ENCODE measurements at places on chromosomes 11 and 22. TPM values are rescaled to one million over a fixed set of nuclear protein-coding genes. Genes with fewer than 3 reads are reported as not detected.

Gene KRTAP5-7
- total RNA-seq, result not detected

- DNase-seq, result no peak
Measured at GRCh38 chr11:80188076-80188627, 747.3 kb upstream of the TENM4 start.

DNA sequence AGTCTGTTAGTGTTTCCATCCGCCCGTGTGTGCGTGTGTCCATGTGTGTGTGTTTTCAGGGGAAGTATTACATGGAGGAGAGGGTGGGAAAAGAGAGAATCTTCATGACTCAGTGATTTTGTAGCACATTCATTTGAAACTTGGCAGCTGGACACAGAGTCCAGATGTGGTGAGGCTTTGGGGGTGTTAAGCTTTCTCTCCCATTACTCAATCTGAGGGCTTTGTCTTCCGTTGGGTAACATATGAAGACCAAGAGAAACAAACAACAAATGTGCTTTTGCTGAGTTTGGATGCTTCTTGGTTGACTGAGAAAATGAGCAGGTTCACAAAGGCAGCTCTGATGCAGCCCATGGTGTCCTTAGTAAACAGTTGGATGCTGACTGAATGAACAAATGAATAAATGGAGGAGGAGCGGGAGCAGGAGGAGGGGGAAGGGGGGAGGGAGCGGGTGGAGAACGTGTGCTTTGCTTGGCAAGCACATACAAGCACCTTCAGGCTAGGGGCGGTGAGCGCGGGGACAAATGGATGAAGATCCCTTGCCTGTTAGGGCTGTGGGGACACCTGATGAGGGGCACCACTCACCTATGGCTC lies 104.3 kb downstream of the ST3GAL4 start:
- DNase-seq, result no peak

GRCh38 chr22:46105494-46106278 lies 44.6 kb upstream of the PPARA start:
- peak; percentile 75 for DNase-seq

DNA sequence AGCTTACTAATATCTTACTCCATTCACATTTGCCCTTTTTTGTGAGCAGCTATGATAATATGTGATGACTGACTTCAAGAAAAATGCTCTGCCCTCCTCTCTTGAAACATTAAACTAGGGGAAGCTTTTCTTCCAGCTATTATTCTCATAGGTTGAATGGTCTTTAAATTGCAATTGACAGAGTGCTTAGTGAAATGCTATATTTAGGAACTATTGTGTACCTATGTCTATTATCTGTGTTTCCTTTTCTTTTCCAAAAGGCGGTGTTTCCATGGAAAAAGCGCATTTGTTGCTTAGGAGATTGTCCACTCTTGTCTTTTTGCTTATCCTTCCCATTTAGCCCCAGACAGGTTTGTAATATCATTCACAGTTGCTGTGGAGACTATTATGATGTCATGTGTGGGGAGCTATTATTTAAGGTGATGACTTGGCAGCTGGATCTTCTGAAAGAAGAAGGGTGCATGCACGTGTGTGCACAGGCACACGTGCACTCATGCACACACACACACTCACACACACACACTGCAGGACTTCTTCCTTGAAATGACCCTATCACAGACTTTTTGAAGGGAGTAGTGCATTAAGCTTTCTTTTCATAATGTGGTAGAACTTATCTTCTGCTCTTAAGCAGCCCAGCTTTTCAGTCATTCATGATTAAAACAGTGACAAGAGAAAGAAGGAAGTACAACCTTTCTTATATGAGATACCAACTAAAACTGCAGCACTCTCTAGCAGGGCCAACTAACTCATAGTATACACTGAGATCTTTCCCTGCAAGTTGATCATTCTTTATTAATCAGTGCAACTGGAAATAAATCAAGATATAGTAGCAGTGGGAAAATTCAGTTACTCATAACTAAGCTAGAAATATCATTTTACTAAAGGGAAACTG lies 340.8 kb upstream of the MTNR1B start:
- no peak for DNase-seq

Gene SLC25A45
- total RNA-seq, result 7.0 TPM

Gene SELENOM
- 162 TPM for total RNA-seq

Gene OR2AG1
- total RNA-seq, result not detected

Gene RSF1
- total RNA-seq, result 55.5 TPM

GRCh38 chr11:35763301-35763700 lies 100.7 kb downstream of the TRIM44 start:
- DNase-seq, result no peak

Gene MIOX
- total RNA-seq, result not detected

GRCh38 chr22:34849965-34850364 lies 216.0 kb upstream of the ISX start:
- no peak for DNase-seq

Gene PRG2
- total RNA-seq, result not detected

DNA sequence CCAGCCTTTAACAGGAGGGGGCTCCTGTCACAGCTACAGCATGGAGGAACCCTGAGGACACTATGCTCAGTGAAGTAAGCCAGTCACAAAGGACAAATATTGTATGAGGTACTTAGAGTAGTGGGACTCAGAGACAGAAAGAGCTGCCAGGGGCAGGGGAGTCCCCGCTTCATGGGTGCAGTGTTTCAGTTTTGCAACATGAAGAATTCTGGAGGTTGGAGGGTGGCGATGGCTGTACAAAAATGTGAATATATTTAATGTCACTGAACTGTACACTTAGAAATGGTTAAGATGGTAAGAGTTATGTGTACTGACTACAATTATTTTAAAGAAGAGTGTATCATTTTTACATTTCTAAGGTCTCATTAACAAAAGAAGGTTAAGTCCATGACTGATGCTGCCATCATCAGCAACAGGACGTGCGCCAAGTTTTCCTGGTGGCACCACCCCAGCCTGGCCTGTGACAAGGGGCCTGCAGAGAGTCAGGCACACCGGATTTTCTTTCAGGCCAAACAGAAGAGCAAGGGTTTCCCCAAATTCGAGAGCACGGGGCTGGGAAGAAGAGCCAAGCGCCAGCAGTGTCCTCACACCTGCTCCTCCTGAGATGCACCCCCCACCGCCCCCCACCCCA lies 22.1 kb downstream of the YPEL1 start:
- DNase-seq, result peak; percentile 10

DNA sequence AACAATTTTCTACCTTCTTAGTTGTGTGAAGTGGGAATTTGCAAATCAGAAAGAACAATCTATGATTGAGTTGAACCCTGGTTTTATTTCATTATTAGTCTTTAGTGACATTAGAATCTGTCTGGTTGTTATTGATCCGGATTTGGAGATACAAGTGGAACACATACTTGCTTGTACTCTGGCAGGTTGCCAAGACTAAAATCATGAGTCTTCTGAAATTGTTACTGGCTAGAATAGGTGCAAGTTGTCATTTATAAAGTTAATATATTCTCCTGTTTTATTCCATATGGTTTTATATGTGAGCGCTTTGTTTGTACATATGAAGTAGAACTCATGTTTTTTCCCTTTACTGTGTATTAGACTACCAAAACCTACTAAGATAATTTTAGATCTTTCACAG lies 23.0 kb downstream of the CCDC15 start:
- DNase-seq, result no peak

DNA sequence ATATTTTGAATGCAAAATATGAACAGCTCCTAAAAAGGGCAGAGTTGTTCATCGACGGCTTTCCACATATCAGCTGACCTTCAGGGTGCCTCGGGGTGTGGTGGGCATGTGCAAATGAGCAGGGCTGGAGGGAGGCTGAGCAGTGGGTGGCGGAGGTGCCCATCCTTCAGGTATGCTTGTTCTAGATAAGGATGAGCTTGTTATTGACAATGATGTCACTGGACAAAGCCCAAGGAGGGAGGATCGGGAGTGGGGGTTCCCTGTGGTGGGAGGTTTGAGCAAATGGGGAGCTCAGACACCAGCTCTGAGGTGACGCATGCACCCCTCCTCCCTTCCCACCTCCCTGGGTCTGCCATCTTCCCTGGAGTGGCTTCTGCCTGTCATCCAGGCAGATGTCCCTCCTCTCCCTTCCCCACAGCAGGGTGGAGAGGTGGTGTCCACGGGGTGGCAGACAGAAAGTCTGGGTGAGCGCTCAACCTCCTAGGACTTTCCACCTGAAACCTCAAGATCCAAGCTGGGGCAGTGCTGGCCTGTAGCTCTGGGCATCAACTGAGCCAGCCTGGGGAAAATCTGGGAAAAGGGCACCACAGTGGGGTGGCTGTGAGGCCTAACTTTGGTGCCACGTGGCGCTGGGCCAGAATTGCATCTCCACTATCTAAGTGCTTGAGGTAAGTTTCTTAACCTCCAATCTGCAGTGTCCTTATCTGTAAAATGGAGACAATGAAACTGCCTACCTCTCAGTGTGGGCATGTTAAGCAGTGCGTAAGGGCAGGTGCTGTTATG lies 106.3 kb upstream of the THY1 start:
- DNase-seq, result no peak

DNA sequence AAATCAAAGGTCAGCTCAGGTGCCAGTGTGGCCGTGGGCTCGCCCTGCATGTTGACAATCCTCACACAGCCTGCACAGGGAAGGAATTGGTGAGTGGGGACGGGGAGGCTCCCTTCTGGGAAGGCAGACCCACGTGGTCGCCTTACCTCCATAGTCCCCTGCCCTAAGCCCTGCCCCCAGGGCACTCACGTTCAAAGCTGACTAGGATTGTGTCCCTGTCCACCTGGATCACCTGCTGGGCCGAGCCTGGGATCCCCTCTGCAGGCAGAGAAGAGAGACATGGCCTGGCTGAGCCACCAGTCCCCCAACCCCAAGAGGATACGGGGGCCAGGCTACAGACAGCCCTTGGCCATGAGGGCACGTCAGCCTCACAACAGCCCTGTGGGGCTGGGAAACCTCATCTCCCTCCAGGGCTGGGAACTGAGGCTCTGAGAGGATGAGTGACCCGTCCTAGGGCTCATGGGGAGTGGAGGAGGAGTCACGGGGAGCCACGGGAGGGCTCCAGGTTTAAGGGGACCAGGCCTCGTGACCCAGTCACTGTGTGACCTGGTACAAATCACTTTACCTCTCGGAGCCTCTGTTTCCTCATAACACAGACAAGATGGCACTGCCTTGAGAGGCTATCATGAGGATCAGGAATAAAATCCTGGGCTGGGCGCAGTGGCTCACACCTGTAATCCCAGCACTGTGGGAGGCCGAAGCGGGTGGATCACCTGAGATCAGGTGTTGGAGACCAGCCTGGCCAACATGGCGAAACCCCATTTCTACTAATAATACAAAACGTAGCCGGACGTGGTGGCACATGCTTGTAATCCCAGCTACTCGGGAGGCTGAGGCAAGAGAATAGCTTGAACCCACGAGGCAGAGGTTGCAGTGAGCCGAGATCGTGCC lies 12.1 kb upstream of the SF1 start:
- no peak for DNase-seq

GRCh38 chr11:65456418-65456817 lies 33.8 kb downstream of the NEAT1 start:
- DNase-seq, result no peak

Gene SLC22A8
- total RNA-seq, result not detected

GRCh38 chr11:34351051-34351450 lies 6.8 kb downstream of the ABTB2 start:
- no peak for DNase-seq

Gene XKR3
- 0.14 TPM for total RNA-seq

DNA sequence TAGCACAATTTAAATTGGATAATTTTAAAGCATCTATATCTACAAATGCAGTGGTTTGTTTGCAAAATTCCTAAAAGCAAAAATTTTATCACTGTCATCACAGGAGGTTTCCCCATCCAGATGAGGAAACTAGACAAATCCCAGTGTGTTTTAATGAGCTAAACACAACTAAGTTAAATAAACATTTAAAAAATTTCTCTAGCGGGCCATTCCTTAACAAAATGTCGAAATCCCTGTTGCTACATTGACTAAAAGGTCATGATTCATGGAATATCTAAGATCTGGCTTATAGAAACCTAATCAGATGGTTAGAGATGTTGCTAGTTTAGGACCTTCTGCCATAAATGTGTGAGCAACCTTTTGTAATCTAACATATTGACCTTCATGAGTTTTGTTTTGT lies 107.3 kb upstream of the BDNF start:
- DNase-seq, result no peak

Gene AIFM3
- not detected for total RNA-seq

- DNase-seq, result no peak
Measured at GRCh38 chr11:134657631-134658030, 245.6 kb upstream of the B3GAT1 start.

Gene TSGA10IP
- total RNA-seq, result not detected

Gene UBQLN3
- not detected for total RNA-seq

Gene OR4C12
- total RNA-seq, result not detected

GRCh38 chr11:62905927-62906531 lies 15.1 kb downstream of the CHRM1 start:
- DNase-seq, result peak; percentile 70

Gene MIAT
- 1.9 TPM for total RNA-seq

GRCh38 chr11:106172386-106172991 lies 95.0 kb downstream of the AASDHPPT start:
- no peak for DNase-seq
